ENCODE measurements at places on chromosomes 4 and X.

DNA sequence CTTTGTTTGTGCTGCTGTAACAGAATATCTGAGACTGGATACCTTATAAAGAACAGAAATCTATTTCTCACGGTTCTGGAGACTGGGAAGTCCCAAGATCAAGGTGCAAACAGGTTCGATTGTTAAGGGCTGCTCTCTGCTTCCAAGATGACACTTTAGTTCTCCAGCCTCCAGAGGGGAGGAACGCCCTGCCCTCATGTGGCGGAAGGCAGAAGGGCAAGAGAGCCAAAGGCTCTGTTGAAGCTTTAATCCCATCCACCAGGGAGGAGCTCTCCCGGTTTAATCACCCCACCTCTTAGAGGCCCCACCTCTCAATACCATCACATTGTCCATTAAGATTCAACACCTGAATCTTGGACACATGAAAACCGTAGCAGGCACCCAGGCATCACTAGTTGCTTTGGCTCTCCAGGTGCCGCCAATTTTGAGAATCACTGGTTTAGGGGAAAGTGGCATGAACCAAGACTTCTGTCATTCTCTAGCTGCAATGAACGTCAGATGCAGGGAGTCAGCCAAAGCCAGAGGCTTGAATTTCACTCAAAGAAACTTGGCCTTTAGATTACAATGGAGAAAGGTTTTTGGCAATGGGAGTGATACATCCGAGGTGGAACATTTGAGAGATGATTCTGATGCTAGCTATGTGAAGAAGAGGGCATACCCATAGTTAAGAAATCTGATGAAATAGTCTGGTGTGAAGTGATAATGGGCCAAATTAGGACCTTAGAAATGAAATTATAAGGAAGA lies 15.7 kb downstream of the FHL1 start:
- DNase-seq: no peak

DNA sequence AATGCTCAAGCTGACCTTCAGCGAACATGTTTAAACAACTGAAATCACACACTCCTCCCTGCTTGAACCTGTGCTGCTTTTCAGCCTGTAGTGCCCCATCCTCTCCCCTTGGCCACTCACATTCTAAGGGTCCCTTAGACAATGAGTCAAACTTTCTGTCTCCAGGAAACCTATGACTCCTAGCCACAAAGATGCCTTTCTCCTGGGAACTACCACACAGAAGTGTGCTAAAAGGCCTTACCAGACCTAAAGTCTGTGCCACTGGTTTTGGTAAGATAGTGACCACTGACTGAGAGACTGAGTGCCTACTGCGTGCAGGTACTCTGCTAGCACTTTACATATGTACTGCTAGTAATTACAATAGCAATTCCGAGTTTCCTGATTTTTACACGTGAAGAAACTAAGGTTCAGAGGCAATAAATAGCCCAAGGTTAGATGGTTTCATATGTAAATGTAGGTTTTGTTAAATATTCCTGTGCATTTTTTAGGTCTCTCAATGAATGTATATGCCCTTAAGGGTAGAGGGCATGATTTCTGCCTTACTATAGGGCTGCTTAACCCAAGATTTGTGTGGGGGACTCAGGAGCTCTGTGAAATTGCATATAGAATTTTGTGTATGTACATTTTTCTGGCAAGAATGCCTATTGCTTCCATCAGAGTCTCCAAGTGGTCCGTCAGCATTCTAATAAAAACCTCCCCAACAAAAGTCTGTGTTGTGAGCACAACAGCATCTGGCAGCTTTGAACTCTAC lies 71.1 kb downstream of the NSG1 start:
- DNase-seq: no peak

GRCh38 chrX:101957174-101957573 lies 25.3 kb upstream of the ZMAT1 start:
- no peak for DNase-seq

DNA sequence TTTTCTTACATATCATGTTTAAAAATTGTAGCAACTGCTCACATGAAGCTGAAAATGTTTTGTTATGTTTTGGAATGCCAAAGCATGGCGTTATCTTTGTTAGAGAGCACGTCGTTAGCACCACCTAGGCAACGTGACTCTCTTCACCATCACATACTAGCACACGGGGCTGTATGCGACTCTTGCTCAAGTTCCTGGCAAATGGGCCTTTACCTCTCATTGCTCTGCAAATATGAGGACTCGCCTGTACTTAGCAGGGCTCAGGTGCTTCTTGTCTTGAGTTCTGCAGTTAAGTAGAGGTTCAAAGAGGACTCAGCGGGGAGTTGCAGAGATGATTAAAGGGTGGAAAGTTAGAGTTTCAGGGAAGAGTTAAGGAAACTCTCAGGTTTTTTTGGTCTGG lies 59.4 kb downstream of the CLCN4 start:
- no peak for DNase-seq

GRCh38 chr4:119286377-119287002 lies 35.4 kb downstream of the FABP2 start:
- DNase-seq: no peak

GRCh38 chr4:13733817-13734216 lies 106.3 kb upstream of the BOD1L1 start:
- DNase-seq: no peak

GRCh38 chrX:155314260-155314659 lies 20.2 kb downstream of the CLIC2 start:
- DNase-seq: no peak

DNA sequence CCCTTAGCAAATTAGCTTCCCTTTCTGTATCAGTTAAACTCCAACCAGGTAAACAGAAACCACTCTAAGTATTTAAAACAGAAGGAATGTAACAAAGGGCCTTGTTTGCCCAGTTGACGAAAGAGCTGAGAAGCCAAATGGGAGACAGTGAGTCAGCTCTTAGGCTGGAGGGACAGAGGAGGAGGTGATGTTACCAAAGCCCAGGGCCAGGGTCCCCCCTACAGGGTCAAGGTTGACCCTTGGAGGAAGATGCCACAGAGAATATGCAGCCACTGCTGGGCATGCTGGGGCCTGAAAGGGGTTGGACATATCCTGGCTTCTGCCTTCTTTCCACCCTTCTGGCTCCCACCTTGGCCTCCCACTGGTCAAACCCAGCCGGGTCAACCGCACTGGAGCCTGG lies 38.3 kb upstream of the LGI2 start:
- no peak for DNase-seq

GRCh38 chr4:176769514-176769913 lies 23.2 kb downstream of the VEGFC start:
- no peak for DNase-seq

DNA sequence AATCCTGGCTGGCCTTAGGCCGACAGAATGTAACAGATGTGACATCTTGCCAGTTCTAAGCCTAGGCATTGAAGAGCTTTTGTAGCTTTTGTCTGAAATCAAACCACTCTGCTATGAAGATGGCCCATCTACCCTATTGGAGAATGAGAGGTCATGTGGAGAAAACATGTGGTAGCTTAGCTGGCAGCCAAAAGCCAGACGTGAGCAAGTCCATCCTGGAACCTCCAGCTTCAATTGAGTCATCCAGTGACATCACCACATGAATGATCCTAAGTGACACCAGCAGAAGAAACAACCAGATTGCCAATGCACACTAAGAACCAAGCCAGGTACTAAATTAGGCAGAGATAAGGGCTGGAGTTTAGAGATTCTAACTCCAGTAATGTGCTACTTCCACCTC lies 154.8 kb upstream of the ZFP42 start:
- no peak for DNase-seq

DNA sequence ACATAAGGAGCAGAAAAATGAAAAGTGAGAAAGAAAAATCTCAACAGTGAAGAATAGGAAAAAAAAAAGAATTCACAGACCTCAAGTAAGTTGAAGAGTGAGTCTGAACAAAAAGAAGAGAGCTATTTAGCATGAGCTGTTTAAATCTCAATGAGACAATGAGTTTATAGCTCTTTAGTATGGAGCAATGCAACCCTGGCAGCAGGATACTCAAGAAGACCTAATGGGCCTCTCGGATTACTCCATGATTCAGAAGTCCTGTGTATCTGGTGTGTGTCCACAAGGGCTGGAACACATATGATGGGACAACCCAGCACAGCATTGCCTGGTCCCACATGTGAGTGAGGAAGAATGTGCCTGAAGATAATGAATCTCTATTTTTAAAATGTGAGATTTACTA lies 563.1 kb upstream of the INTU start:
- DNase-seq: no peak

GRCh38 chrX:85017721-85018120 lies 14.0 kb downstream of the APOOL start:
- no peak for DNase-seq

- no peak for DNase-seq
Measured at GRCh38 chrX:101986586-101986985, 54.8 kb upstream of the ZMAT1 start.

GRCh38 chrX:119688911-119689321 lies 4.1 kb downstream of the SEPTIN6 start:
- DNase-seq: no peak

DNA sequence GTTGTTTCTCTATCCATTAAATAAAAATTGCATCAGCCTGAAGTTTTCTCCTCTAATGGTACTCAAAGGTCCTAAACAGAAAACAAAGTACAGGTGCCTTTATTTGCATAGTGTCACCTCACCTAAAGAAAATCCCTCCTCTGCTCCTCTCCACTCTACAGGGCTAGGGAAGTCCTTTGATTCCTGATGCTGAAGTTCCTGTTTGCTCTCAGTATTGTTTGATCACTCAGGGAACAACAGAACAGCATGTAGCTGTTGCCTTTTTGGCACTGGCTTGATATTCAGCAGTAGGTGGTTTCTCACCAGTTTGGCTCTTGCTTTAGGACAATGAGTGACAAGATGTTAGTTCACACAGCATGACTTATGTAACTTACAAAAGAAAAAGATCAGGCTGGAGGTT lies 156.2 kb upstream of the SLC7A11 start:
- DNase-seq: no peak

DNA sequence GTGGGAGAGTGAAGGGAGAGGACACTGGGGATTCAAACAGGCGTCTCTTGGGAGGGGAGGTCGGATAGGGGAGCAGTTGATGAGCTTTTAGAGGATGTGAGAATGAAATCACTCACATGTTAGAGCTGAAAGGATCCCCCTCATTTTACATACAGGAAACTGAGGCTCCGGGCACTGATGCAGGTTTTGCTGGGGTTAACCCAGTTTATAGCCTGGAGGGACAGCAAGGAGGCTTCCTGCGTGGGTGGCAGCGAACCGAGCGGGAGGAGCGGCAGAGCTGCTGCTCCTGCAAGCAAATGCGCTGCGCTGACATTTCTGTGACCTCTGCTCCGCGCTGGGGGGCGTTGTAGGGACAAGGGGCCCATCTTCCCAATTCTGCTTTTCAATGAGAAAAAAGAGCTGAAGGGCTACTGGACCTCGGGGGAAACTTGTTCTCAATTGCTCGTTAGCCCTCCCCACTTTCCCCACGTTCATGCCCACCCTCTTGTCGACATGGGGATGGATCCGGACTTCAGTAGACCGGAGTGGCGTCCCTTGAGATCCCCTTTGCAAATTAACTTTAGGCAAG lies 1.2 kb upstream of the NEUROG2 start:
- DNase-seq: no peak
